NCI-H510A treated with DMSO at 0.1 percent for 48 hours (cell line): ENCODE measurements at places on chromosomes 16 and 17.

DNA sequence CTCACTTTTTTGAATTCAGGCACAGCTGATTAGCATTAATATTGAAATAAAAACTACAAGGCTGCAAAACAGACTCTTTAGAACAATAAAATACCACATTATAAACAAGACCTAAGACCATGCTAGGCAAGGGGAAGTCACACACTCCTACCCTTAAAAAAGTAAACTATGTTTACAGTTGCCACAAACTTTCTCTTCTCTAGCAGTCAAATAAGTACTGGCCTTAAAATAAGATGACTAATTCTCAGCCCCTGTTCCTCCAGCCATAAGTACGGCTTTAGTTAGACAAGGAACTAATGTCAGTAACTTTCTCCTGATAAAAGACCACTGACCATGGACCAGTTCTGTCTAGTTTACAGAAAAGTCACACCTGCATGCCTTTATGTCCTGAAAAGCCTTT is 19.5 kb upstream of the CPHXL start:
- no peak for DNase-seq

- DNase-seq: no peak
Observed at GRCh38 chr17:37088913-37089312, 140.2 kb downstream of the AATF start.

DNA sequence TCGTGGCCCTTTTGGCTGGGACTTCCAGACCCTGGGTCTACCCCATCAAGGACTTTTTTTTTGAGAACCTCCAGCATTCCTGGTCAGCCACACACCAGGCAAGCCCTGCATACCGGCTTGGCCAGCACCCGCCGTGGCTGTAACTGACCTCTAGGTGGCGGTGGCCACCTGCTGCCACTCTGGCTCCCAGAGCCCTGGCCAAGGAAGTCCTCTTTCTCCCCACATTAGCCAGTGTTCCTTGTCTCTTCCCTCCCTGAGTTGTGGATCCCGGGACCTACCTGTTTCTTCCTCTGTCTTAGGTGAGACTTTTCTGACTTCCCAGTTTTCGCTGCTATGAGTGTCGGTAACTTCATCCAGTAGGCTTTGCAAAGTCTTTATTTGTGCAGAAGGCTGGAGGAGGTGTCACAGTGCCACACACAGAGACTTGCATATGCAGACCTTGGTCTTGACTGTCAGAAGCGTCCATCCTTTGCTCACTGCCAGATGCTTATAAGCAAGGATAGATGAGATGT is 348.3 kb downstream of the CPPED1 start:
- DNase-seq: peak; percentile 52

- no peak for DNase-seq
Observed at GRCh38 chr17:75146592-75146991, 7.7 kb downstream of the JPT1 start.

DNA sequence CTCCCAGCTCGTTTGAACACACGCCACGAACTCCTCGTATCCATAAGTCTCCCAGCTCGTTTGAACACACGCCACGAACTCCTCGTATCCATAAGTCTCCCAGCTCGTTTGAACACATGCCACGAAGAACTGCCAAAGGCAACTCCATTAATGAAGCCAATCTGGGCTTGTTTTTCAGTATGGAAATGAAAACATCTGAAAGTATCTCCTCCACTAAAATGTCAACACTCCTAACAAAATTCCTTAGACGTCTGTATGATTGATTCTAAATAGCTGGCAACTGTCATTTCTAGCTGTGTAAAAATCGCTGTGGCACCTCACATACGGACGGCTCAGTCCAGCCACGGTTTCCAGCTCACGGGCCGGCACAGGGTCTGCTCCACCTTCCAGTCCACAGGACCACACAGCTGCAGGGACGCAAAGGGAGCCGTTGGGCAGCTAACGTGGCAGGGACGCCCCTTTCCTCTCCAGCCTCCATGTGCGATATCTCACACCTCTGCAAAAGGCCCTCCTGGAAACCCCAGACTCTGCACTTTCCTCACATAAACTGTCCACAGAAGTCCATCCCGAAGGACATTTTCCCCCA is 67.1 kb upstream of the METRNL start:
- no peak for DNase-seq

GRCh38 chr16:75265911-75266701 is 14.7 kb upstream of the BCAR1 start:
- DNase-seq: peak; percentile 27

DNA sequence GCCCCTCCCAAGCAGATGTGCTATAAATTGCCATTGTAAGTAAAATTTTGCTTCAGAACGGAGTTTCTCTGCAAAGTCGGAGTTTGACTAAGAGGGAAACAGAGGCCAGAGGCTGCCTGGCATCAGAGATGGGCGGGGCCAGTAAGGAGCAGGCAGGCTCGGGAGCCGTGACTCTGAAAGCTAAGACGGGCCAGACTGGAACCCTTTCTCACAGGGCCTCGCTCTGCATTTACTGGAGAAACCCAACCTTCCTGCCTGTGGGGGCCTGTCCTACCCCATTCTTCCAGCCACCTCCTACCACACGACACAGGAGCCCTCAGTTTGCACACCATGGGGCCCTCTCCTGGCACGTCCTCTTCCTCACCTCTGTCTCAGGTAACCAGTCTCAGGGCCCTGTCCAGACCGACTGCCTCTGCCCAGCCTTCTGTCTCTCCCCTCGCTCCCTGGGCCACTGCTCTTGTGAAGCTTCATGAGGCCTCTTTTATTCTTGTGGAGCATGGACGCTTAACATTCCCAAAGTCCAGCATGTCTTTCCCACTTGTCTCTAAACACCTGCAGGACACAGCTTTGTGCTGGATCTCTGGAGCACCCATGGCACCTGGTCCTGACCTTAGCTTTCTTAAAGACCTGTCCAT is 48.4 kb upstream of the ACSF3 start:
- no peak for DNase-seq

- no peak for DNase-seq
Observed at GRCh38 chr17:63442549-63443035, 3.5 kb downstream of the CYB561 start.

GRCh38 chr16:28210979-28211588 is 681 bp downstream of the XPO6 start:
- DNase-seq: peak; percentile 55

DNA sequence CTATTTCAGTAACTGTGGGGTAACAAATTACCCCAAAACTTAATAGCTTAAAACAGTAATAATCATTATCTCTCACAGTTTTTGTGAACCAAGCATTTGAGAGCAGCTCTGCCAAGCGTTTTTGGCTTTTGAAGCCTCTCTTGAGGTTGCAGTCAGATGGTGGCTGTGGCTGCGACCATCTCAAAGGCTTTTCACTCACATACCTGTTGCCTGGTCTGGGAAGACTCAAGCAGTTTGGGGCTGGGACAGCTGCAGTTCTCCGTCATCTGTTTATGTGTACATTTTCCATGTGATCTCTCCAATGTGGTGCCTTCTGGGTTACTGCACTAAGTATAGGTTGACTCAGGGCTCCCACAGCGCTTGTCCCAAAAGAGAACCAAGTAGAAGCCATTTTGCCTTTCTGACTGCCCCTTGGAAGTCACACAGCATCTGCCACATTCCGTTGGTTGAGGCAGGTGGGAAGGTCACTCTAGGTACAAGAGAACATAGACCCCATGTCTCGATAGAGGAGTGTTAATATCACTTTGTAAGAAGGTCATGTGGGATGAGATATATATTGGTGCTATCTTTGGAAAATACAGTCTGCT is 49.6 kb downstream of the LDHD start:
- no peak for DNase-seq

- DNase-seq: no peak
Observed at GRCh38 chr17:79452706-79453105, 158.1 kb downstream of the RBFOX3 start.

DNA sequence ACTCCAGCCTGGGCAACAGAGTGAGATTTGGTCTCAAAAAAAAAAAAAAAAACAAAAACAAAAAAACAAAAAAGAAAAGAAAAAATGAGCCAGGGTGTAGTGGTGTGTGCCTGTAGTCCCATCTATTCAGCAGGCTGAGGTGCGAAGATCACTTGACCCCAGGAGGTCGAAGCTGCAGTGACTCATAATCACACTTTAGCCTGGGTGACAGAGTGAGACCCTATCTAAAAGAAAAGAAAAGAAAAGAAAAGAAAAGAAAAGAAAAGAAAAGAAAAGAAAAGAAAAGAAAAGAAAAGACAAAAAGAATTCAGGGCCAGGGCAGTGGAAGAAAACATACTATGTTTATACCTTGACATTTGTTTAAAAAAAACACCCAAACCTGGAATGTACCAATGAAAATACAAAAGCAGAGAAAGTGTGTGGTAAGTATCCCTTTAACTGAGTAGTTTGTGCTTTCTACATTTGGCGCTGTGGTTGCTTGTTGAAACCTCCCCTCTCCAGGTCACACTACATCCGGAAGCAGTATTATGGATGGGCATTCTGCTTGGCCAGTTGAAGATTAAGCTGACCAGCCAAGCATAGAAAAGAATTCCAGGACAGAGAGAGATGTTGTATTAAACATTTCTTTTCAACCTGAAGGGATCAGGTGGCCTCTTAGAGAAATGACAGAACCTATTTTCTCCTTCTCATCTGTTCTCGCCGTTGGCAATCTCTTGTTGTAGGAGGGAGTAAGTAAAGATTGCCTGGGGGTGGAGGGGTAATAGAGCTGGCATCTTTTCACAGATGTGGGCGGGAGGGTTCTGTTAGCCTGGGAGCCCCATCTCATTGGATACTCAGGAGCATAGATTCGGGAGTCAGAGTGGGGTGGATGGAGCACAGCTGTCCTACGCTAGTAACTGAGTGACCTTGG is 12.1 kb upstream of the PRKCB start:
- DNase-seq: no peak

DNA sequence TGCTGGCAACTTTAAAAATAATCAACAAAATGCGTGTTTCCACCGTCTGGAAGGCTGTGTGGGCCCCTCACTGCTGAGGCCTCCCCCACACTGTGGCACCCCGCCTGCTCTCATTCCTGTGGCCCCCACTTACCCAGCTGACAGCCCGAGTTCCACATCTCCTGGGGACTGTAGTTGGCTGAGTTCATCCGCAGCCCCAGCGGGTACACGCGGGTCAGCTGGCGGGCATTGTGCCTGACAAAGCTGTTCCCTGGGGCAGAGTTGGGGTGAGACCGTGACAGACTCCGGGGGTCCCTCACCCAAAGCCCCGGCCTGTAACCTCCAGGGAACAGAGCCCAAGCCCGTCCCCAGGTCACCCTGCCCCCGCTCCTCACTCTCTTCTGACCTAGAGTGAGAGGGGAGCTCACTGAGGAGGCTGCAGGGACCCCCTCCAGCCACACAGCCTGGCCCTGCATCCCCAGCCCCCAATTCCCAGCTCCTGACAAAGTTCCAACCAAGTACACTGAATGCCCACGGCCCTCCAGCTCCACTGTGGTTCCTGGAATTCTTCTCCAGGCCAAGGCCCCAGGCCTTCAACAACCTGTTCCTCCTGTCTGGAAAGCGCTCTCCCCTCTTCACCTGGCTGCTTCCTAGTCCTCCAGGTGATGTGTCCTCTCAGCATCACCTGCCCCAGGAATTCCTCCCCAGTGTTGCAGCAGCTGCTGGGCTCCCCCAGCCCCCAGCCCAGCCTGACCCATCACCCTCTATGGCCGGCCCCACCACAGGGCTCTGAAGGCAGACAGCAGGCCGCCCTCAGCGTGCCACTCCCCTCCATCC is 18.0 kb downstream of the PLCD3 start:
- DNase-seq: no peak

DNA sequence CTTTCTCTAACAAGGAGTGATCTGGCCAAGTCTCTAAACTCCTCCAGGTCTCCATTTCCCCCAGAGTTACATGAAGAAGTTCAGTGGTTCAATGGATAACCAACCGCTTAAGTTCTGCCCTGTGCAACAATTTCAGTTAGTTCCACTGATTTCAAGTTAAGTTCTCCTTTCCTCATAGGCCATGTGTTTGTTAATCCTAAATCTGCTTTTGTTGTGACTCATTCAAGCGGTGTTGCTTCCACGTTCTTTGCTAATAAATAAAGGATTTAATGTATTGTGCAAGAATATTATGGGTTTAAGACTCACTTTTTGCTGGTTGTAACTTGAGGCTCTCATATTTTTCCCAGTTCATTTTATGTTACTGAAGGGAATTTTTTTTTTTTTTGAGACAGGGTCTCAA is 36.3 kb downstream of the GNA13 start:
- no peak for DNase-seq

GRCh38 chr16:75272097-75272551 is 20.7 kb upstream of the BCAR1 start:
- DNase-seq: no peak

GRCh38 chr16:63473725-63474124 is 1437.5 kb upstream of the CDH8 start:
- no peak for DNase-seq

DNA sequence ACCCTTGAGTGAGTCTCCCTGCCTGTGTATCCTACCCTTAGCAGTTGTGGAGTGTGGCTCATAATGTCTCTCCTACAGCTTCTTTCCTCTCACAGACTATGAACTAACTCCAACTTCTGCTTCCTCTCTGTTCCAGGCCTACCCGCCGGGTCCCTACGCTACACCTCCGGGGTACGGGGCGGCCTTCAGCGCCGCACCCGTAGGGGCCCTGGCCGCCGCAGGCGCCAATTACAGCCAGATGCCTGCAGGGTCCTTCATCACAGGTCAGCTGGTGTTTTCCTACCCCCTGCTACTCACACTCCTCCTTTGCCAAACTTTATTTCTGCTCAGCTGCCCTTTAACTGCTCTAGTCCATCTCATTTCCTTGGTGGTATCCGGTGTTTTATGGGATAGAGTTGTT is 5.4 kb downstream of the RNF227 start:
- DNase-seq: no peak

- DNase-seq: no peak
Observed at GRCh38 chr17:57601143-57601735, 143.9 kb downstream of the CCDC182 start.

DNA sequence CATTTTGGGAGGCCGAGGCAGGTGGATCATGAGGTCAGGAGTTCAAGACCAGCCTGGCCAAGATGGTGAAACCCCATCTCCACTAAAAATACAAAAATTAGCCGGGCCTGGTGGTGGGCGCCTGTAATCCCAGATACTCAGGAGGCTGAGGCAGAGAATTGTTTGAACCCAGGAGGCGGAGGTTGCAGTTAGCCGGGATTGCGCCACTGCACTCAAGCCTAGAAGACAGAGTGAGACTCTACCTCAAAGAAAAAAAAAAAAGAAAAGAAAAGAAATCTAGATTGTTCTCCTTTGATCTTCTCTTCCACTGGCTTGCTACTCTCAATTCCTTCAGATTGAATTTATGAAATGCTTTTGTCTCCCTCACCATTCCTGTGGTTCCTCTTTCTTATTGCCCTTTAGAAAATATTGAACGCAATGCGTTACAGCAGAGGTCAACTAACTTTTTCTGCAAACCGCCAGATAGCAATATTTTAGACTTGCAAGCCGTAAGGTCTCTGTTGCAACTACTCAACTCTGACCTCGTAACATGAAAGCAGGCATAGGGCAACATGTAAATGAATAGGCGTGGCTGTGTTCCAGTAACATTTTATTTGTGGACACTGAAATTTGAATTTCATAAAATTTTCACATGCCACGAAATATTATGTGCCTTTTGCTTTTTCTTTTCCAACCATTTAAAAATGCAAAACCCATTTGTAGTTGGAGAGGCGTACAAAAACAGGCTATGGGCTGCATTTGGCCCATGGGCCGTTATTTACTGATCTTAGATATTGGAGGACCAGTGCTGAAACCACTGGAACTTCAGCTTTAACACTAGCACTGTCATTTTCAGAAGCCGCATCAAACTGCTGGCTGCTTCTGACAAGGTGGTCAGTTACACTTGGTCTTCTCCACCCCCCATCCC is 24.8 kb downstream of the PITPNC1 start:
- DNase-seq: no peak
